T-helper 17 cell (primary cell): ENCODE measurements at places on chromosomes 7 and 10.

DNA sequence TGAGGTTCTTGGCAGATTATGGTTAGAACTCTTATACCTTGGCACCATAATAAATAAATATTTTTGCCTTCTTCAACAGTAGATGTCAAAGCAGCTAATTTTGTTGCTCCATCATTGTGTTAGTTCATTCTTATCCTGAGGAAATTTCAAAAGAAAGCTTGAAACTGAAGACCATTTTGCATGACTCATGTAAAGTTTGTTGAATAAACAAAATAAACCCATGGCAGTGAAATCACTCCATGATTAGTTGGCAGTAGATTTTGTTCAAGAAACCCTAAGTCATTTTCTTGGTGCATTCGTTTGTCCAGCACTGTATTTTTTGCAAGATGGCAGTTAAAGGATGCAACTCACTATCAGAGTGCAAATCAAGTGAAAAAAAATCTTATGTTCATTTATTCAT lies 91.6 kb downstream of the HECW1 start:
- DNase-seq, result no peak

DNA sequence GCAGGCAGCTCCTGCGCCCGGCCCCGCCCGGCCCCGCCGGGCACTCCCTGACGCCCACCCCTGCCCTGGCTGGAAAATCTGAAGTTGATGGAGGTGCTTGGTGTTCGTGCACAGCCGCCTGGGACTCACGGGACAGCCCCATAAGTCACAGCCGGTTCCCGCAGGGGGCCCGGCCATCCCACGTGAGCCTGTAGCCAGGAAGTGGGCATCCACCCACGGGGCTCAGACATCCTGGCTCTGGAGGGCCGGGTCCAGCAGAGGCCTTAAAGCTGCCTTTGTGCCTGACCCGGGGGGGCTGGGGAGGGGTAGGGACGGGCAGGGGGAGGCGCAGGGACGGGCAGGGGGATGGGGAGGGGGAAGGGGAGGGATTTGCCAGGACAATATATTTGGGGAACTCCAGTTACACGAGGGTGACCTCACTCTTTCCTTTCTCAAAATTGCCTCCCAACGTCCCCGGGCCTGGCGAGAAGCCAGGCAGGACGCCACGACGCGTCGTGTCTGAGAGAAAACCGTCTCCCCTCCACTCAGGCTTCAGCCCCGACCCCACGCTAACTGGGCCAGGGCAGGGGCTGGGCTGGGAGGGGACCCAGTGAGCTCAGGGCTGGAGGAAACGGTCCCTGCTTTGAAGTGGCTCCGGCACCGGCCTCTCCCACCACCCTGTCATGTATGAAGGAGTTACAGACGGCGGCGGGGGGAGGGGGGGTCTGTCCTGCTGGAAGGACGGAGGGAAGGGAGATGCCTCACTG lies 82.1 kb upstream of the PDGFA start:
- DNase-seq, result peak; percentile 74

DNA sequence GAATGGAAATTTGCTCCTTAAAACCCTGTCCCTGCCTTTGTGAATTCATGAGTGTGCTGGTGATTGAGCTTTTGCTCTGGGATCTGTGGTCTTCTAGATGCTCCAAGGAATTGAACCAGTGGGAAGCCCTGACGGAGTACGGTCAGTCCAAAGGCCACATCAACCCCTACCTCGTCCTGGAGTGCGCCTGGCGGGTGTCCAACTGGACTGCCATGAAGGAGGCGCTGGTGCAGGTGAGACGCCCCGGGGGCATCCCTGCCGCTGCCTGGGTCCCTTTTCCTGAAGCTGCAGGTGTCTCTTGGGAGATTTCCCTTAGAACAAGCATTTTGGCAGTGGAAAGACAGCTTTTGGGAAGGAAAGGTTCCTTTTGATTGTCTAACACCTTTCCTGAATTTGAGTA lies 100.3 kb downstream of the TRRAP start:
- no peak for DNase-seq

DNA sequence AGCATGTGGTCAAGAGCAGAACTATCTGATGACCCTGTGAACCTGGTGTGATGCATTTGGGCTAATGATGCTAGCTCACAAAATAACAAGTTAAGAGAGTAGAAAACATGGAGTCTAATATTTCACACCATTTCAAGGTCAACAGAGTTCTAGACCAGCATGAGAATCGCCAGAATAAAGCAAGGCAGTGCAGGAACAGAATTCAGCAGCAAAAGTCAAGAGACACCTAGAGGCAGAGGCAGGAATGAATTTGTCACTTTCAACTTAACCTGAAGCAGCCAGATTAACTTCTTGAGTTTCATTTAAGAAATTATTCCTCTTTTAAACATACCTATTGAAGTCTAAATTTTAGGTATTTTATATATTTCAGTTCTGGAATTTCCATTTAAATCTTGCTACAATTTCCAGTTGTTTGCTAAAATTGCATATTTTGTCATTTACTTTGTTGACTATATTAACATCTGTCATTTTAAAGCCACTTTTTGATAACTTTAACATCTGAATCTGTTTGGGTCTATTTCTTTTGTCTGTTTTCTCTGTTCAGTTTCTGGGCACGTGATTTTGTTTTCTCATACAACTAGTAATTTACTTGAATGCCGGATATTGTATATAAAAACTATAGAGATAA lies 44.2 kb upstream of the PRSS58 start:
- no peak for DNase-seq

GRCh38 chr10:1418031-1418550 lies 319.2 kb downstream of the ADARB2 start:
- no peak for DNase-seq

GRCh38 chr7:96596120-96596826 lies 113.4 kb downstream of the SEM1 start:
- no peak for DNase-seq

GRCh38 chr7:86966916-86967315 lies 92.5 kb downstream of the ELAPOR2 start:
- DNase-seq, result no peak

DNA sequence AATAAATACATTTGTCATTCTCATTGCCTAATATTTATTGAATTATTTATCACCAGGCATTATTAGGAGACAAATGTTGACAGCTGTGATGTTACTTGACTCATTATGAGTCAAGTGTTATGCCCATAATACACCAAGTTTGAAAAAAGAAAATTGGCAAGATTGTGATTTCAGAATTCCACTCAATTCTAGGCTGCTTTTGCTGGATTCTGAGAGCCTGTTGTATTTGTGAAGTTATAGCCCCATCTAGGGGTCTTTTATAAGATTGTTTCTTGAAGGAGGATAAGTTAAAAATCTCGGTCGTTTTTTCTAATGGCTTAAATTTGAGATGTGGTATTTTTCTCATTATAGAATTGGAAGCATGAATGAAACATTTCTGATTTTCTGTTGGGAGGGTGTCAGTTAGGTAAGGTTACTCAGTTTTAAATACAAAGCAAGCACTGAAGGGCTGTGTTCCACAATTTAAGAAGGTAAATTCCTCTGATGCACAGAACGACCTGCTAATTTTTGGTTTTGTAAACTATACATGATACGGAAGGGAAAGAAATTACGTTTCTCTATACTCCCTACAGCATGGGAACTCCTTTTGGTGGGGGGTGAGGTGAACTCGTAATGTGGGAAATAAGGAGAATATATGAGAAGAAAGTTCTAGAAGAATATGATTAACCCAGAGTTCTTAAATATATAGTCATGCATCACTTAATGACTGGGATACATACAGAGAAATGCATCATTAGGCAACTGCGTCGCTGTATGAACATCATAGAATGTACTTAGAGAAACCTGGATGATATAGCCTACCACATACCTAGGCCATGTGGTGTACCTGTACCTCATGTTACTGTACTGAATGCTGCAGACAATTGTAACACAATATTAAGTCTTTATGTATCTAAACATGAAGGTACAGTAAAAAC lies 2.6 kb downstream of the STK31 start:
- no peak for DNase-seq

- no peak for DNase-seq
Observed at GRCh38 chr7:142566271-142566670, 183.0 kb upstream of the PRSS1 start.

GRCh38 chr7:150901160-150902035 lies 49.1 kb downstream of the AOC1 start:
- DNase-seq, result no peak

- no peak for DNase-seq
Observed at GRCh38 chr7:12474035-12474434, 70.4 kb upstream of the VWDE start.

- DNase-seq, result no peak
Observed at GRCh38 chr10:102627291-102627735, 17.0 kb upstream of the TRIM8 start.

DNA sequence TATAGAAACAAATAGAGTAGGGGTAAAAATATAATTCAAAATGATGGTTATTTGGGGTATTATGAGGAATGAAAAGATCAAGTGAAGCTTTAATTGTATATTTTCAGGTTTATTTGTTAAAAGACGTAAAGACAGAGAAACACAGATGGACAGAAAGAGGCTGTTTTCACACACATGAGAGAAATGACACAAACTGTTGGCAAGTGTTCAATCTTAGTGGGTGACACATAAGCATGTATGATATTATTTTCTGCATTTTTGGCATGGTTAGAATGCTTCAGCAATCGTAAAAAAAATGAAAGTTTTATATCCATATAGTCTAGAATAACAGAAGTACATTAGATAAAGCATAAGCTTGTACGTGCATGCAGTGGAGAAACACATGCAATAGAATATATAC lies 464.4 kb upstream of the AKR1E2 start:
- no peak for DNase-seq

- DNase-seq, result no peak
Observed at GRCh38 chr10:38127812-38128211, 33.7 kb downstream of the ZNF37A start.

- no peak for DNase-seq
Observed at GRCh38 chr10:133334503-133335245, 2.0 kb downstream of the CALY start.

DNA sequence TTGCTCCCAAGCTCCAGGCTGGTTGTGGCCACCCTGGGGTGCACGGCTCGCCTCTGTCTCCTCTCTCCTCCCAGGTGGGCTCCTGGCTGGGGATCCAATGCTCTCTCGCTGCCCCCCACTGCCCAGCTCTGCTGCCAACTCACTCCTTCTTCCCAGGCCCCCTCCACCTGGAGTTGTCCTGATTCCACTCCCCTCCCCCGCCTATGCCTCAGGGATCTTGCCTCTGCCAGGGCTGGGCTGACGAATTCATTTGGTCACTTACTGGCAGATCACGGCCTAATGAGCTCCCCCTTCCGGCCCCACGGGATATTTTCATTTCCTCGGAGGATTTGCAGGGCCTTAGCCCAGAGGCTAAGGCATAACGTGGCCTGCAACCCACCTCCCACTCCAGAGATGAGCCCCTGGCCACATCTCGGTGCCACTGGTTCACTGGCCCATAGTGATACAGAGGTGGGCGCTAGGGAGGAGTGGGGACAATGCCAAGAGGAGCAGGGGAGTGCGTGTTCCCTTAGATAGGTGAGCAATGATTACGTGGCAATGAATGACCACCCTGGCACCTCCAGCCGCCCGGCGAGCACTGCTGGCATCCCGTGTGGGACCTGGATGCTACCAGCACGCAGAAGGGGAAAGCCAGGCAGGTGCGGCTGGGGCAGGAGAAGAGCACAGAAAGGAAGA lies 344.6 kb upstream of the SHH start:
- no peak for DNase-seq

DNA sequence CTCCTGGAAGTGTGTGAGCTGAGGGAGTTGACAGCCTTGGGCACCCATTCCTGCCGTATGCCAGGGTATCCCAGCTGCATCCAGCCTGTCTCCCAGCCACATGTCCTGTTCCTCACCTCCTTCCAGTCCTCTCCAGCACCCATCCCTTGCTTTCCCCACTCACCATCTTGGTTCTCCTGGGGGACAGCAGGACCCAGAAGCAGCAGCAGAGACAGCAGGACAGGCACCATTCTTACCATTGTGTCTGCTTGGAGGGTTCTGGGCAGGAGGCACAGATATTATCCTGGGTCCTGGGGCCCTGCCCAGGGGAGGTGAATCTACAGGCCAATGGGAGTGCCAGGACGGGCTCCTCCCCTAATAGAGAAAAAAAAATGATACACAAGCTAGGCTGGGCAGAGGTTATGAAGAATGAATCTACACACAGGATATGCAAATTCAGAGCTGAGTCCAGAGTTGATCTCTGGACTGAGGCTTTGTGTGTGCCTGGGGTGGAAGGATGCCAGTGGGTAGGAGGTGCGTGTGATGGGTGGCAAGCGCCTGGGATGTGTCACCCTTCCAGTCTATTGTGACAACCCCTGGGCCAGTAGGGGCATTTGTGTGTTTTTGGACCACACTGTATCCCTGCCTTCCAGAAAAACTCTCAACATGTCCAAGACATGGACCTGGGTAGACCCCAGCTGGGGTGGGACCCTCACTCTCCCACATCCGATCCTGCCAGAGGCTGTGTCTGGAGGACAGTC lies at the start of gene AZGP1:
Gene AZGP1 (minus strand): TSS at position 250 of the 740 bp plus-strand sequence. CDS start 11 bp downstream, at position 239.
- DNase-seq, result no peak
